ENCODE measurements at places on chromosomes 4 and X. TPM values are rescaled to one million over a fixed set of nuclear protein-coding genes. Genes with fewer than 3 reads are reported as not detected.
A peak's percentile ranks its signal among the peaks of the same experiment; 100 is the strongest.

Gene CFAP299
- 3.8 TPM for total RNA-seq

Gene TSPAN7
- total RNA-seq, result 1.1 TPM

Gene SLC7A11
- 23.8 TPM for total RNA-seq

Gene MEPE
- total RNA-seq, result not detected

Gene SLC6A8
- total RNA-seq, result 25.6 TPM

Gene S100G
- total RNA-seq, result not detected

Gene HSD17B10
- total RNA-seq, result 128 TPM

Gene GAGE12J
- total RNA-seq, result not detected

Gene PCDH18
- 2.5 TPM for total RNA-seq

Gene AFF2
- total RNA-seq, result 0.02 TPM

Gene EXOC1L
- total RNA-seq, result not detected

Gene POU3F4
- total RNA-seq, result not detected

Gene XPNPEP2
- not detected for total RNA-seq

Gene GYG2
- total RNA-seq, result 7.2 TPM

GRCh38 chr4:5995901-5996623 lies 22.2 kb downstream of the C4orf50 start:
- DNase-seq, result no peak

DNA sequence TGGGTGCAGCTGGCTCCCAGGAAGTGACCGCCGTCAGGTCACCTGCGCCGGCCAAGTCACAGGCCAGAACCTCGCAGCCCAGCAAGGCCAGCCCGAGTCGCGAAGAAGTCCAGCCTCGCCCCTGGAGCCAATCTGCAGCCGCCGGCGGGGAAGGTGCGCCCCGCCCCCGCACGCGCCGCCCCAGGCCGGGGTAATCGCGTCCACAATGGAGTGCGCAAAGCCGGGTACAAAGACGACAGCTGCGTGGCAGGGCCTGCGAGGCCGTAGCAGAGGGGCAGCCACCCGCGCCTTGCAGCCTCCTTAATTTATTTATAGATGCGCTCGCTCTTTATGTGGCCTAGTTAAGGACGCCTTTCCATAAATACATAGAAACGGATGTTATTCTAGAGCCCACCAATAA lies 139.4 kb upstream of the CPEB2 start:
- DNase-seq, result no peak

GRCh38 chr4:147863111-147863747 lies 131.3 kb downstream of the ARHGAP10 start:
- no peak for DNase-seq

DNA sequence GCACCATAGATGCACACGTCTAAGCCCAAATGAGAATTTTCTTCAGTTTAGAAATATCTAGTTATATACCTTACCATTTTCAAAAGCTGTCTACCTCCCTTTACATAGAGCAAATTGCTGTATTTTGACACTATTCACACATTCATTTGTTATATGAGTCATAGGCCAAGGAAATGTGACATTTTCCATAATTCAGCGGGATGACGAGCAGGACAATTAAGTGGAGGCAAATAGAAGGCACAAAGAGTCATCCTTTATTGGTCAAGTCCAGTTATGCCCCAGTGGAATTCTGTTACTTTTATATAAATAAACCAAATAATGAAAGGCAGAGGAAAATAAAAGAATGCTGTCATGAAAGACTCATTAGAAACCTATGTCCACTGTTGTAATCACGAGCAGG lies 27.9 kb downstream of the FGF13 start:
- DNase-seq, result no peak

GRCh38 chr4:22217480-22217879 lies 268.9 kb upstream of the KCNIP4 start:
- DNase-seq, result no peak

GRCh38 chr4:88606832-88607231 lies 14.6 kb downstream of the HERC3 start:
- no peak for DNase-seq

DNA sequence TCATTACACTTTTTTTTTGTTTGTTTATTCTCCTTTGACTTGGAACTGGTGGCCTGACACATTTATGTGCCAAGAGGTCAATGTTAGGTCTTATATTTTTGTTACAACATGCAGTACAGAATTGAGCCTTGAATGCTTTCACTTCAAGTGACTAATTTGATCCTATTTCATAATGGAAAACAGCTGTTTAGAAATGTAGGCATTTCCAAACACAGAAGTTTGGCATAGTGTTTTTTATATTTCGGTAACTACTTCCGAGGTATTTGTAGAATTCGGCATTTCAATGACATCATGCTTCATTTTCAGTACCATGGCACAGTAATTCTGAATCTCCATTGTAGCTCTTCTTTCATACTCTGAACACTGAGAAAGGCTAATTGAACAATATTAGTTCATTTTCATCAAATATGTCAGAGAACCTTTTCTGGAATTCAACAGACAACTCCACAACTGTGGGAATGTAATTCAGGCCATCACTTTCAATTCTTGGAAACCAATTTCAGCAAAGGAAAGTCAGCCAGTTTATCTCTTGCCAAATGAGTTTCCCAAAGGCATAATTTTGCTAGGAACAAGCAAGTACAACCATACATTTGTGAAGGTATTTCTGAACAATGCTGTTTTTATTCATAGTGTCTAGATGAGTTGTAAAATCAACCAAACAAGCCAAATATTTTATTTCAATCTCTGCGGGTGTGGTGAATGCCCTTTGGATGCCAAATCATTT lies 11.4 kb downstream of the FAM120C start:
- no peak for DNase-seq

DNA sequence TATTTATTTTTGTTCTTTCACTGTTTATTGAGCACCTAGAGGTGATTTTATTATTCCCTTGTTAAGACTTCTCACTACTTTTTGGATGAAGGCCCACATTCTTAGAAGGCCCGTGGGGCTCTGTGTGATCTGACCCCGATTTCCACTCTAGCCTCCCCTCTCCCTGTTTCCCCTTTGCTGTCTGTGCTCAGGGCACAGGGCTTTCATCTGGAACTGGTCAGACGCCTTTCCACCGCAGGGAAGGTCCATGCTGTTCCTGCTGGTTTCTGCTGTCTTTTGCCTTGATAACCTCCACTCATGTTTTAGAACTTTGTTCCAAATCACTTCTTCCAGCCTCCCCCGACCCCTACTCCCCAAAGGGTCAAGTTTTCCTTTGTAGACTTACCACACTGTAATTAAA lies 31.3 kb upstream of the ANAPC4 start:
- DNase-seq, result no peak

GRCh38 chr4:97942951-97943350 lies 200.3 kb downstream of the STPG2 start:
- no peak for DNase-seq

DNA sequence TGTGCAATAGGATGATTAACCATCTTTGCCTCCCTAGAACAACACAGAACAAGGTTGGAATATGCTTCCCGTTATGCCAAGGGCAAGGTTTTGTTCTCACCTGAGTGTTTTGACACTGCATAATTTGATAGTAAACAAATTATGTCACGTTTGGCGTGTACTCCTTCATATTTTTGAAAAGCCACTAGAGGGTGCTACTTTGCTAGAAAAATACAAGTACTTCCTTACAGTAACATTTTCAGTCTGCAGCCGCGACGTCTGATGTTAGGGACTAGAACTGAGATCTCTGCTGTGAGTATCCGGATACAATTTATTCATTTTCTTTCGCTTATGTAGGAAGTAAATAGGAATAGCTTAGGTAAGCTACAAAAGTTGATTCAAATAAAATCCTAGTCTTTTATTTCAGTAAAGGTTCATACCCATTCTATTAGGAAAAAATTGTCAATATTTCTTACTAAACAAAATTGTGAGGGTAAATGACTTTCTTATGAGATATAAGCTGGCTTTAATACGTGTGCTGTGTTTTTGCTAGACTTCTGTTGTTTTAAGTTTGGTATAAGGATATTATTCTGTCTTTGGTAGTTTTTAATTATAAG lies 181.1 kb upstream of the WDFY3 start:
- DNase-seq, result peak; percentile 55

DNA sequence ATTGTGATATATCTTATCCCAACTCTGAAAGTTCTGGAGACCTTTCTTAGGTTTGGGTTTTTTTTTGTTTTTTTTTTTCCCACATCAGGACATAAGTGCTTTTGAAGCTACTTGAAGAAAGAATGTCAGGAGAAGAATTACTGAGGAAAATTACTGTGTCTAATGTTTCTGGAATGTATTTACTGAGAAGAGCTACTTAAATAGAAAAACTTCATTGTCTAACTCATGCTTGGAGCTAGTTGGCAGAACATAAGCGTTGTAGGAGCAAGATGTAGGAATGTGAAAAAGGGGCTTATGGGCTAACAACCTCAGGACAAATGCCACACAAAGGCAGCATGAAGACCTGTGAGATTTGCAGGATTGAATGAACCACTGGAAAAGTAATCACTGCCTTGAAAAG lies 166.6 kb upstream of the GLRA2 start:
- no peak for DNase-seq

GRCh38 chr4:79662651-79663050 lies 254.6 kb upstream of the GK2 start:
- no peak for DNase-seq

- DNase-seq, result no peak
These were observed 640.6 kb downstream of the SPRY1 start for GRCh38 chr4:124037236-124037635.

DNA sequence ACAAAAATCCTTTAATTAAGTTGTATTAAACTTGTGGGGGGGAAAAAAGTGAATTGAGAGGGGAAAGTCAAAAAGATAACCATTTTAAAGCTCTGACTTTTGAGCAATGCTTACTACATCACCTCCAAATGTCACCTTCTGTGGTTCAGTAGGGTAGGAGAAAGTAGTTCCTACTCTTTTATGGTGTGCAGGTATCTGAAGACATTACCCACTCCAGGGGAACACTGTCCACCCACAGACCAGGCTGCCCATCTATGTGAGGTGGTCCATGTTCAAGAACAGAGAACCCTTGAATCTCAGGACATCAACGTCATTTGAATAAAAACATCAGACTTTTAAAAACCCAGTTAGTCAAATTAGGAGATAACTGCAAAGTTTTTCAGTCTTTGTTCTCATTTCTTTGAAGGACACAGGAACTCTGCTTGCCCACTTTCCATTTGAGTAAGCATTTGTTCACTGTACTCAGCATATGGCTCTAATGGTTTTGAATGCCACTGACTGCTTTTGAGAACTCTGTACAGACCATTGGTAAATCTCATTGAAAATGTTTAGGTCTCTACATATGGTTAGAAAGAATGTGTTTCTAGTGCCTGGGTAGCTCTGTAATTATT lies 18.4 kb downstream of the NMU start:
- DNase-seq, result no peak

GRCh38 chrX:19785647-19786046 lies 101.8 kb downstream of the SH3KBP1 start:
- DNase-seq, result no peak

GRCh38 chr4:178976861-178977260 lies 1534.6 kb upstream of the AGA start:
- DNase-seq, result no peak

DNA sequence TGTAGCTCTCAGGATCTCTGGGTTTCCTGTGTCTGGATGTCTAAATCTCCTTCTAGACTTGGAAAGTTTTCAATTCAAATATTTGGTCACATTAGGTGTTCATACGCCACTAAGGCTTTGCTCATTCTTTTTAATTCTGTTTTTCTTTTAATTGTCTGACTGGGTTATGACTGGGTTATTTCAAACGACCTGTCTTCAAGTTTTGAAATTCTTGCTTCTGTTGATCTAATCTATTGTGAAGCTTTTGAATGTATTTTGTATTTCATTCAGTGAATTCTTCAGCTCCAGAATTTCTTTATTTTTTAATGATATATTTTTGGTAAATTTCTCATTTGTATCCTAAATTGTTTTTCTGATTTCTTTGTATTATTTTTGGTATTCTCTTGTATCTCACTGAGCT lies 81.0 kb upstream of the PCDH10 start:
- no peak for DNase-seq

All from A172 (cell line).